ENCODE measurements at places on chromosomes 2 and 18.

DNA sequence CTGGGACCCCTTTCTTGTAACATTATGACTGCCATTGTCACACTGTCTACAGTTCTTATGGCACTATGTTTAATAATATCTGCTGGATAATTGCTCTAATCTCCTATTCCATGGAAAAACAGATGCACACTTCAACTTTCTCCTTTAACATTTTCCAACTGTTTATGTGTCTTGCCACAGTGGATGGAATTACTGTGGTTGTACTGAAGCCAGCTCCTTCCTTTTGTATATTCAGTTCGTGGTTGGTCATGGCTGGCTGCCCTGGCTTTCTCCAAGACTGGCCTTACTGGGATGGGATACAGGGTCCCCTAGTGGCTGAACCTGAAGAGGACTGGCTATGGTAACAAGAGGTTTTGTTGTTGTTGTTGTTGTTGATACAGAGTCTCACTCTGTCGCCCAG lies 113.9 kb downstream of the SS18 start:
- DNase-seq = no peak

GRCh38 chr2:171083451-171083850 lies 77.2 kb downstream of the TLK1 start:
- no peak for DNase-seq

DNA sequence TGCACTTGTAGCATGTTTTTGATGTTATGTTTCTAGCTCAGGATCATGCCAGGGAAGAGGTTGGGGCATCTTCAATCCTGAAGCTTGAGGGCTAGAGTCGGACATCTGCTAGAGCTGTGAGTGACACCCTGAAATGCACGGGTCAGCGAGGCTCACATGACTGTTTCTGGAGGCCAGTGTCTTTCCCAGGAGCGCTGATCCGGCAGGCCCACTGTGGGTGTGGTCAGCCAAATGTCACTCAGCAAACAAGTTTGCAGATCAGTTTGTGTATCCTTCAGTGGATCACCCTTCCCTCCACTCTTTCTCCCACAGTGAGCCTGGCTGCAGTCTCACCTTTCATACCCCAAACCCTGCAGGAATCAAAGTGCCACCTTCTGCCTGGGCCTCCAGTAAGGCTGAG lies 23.0 kb upstream of the ARHGEF4 start:
- no peak for DNase-seq

DNA sequence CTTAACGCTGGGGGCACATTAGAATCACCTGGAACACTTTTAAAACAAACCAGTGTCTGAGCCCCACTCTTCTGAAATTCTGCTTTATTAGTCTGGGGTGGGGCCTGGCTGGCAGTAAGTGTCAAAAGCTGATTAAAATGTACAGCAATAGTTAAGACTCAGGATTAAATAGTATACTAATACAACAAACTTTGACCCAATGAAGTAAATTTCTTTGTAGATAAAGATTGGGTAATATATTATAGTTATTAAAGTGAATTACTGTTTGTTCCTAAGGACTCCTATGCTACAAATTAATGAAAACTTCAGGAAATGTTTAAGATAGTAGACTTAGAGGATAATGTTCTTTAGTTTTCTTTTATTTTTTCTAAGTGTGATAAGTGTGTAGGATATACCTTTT lies 160.9 kb downstream of the FAM124B start:
- no peak for DNase-seq

DNA sequence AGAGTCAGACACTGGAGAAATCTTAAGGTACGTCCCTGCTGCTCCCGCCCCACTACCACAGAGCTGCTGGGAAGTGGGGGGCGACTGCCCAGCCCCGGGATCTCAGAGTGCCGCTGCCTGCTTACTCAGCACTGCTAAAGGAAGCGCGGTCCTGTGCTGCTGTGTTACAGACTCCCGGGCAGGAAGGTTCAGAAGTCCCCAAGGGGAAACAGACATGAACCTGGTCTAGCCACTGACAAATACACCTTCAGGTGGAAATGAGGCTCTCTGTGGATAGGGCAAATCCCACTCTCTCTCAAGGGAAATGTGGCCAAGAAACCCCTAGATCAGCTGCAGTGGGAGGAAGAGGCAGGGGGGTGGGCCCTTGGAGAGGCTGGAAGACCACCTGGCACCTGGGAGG lies 13.7 kb downstream of the MTERF4 start:
- no peak for DNase-seq

GRCh38 chr18:22505141-22505591 lies 87.5 kb upstream of the CTAGE1 start:
- no peak for DNase-seq

GRCh38 chr18:75063196-75063595 lies 145.7 kb downstream of the PTGR3 start:
- no peak for DNase-seq

GRCh38 chr2:203605302-203605701 lies 70.2 kb upstream of the RAPH1 start:
- DNase-seq = no peak

DNA sequence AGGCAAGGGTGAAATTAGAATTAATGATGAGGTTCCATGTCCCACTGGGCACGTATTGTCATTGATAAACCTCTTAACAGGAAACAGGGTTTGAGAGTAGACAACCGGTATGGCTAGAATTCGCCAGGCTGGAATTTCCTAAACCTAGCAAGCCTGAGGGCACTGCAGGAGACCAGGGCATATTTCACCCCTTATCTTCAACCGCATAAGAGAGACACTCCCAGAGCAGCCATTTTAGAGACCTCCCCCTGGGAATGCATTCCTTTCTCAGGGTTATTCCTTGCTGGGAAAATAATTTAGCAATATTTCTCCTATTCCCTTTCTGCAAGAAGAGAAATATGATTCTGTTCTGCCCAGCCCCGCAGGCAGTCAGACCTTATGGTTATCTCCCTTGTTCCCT lies 334.6 kb upstream of the LYPD1 start:
- no peak for DNase-seq

GRCh38 chr2:186827862-186828492 lies 21.0 kb downstream of the ZSWIM2 start:
- no peak for DNase-seq

All from stimulated activated CD8-positive, alpha-beta memory T cell treated with anti-CD3 and anti-CD28 coated beads, Interleukin-4, amount 100 ng/mL, for 4 hours (primary cell).